CD4-positive, alpha-beta T cell (primary cell): ENCODE measurements at places on chromosomes 1 and 21. TPM values are rescaled to one million over a fixed set of nuclear protein-coding genes. Genes with fewer than 3 reads are reported as not detected.

PRKCZ gene
- 19.0 TPM for total RNA-seq

ZNF124 gene
- 20.0 TPM for total RNA-seq

WLS gene
- total RNA-seq = 0.22 TPM

PODN gene
- total RNA-seq = not detected

SPATA46 gene
- total RNA-seq = not detected

GRIK1 gene
- total RNA-seq = not detected

- H3K4me3 ChIP-seq = no peak overlapping the region
- H3K27me3 ChIP-seq = no peaks in the 10 kb centered on the region
- no peak overlapping the region for H3K27ac ChIP-seq
- no peaks in the 10 kb centered on the region for H3K4me1 ChIP-seq
Observed at GRCh38 chr1:196425513-196425912, 182.7 kb downstream of the KCNT2 start.

DNA sequence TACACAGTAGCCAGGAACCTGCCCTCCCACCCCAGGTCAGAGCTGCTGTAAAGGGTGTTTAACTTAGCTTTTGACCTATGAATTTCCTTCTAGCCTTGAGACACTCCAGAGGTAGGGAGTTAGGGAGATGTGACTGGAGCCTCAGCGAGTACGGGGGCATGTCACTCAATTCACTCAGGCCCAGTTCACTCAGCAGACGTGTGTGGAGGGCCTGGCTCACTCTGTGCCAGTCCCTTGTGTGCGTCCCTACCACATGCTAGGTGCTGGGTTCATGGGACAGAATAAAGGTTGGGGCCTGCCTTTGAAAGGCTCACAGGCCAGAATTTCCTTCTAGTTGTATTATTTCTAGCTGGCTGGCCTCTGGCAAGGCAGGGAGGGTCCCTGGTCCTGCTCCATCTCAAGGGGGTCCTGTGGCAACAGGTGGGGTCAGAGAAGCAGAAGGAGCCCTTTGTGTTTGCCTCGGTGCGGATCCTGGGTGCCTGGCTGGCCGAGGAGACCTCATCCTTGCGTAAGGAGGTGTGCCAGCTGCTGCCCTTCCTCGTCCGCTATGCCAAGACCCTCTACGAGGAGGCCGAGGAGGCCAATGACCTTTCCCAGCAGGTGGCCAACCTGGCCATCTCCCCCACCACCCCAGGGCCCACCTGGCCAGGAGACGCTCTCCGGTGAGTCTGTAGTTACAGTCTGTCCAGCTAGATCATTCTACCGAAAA, 4.5 kb downstream of the NCDN start:
- DNase-seq = no peak
- H3K27ac ChIP-seq = no peak overlapping the region
- H3K27me3 ChIP-seq = no peaks in the 10 kb centered on the region
- H3K4me1 ChIP-seq = peaks cover 40% of the 10 kb centered on the region
- peaks cover 19% of the 10 kb centered on the region for H3K36me3 ChIP-seq

DNA sequence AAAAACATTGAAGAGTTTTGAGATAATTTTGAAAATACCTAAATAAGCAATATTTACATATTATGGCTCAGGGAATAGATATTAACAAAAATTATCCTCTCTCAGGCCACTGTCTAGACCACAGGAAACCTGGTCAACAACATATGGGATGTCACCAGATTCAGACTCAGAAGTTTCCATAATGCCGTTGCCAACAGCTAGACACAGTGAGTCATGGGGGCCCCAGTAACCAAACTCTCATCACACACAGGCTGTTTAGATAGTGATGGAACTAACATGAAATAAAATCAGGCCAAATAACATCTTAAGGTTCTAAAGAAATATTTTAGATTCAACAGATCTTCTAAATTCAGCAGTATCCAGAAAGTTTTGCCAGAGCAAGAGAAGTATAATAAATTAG, 681.7 kb upstream of the ADAMTS5 start:
- no peak for DNase-seq
- H3K4me3 ChIP-seq = no peak overlapping the region
- H3K4me1 ChIP-seq = no peaks in the 10 kb centered on the region
- no peak overlapping the region for H3K27ac ChIP-seq
- H3K27me3 ChIP-seq = no peaks in the 10 kb centered on the region

- H3K27me3 ChIP-seq = no peaks in the 10 kb centered on the region
- DNase-seq = no peak
- no peaks in the 10 kb centered on the region for H3K4me1 ChIP-seq
- no peak overlapping the region for H3K27ac ChIP-seq
- H3K36me3 ChIP-seq = no peaks in the 10 kb centered on the region
Observed at GRCh38 chr1:53076721-53077598, 14.9 kb downstream of the PODN start.

GRCh38 chr1:201686714-201687455, 142.1 kb upstream of the IPO9 start:
- no peak overlapping the region for H3K27ac ChIP-seq
- no peaks in the 10 kb centered on the region for H3K4me1 ChIP-seq
- DNase-seq = no peak
- no peaks in the 10 kb centered on the region for H3K36me3 ChIP-seq

DNA sequence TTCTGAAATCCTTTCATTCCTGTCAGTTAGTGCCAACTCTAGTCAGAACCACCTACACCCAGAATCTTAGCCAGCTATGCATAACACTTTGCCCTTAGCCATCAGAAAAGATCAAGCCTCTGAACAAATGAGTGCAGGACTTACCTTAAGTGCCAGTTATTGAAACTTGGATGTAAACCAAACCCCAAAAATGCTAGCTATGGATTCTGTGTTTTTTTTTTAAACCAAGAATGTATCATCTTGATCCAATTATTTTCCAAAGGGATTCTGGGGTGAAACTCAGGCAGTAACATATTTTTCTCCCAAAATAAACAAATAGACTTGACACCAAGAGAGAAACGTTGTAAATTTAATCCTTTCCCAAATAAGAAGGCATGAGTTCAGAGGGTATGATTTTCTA, 538.6 kb upstream of the ADAMTS5 start:
- no peak for DNase-seq
- no peak overlapping the region for H3K4me3 ChIP-seq
- no peak overlapping the region for H3K27ac ChIP-seq
- no peaks in the 10 kb centered on the region for H3K36me3 ChIP-seq
- no peaks in the 10 kb centered on the region for H3K27me3 ChIP-seq
- H3K4me1 ChIP-seq = no peaks in the 10 kb centered on the region

DNA sequence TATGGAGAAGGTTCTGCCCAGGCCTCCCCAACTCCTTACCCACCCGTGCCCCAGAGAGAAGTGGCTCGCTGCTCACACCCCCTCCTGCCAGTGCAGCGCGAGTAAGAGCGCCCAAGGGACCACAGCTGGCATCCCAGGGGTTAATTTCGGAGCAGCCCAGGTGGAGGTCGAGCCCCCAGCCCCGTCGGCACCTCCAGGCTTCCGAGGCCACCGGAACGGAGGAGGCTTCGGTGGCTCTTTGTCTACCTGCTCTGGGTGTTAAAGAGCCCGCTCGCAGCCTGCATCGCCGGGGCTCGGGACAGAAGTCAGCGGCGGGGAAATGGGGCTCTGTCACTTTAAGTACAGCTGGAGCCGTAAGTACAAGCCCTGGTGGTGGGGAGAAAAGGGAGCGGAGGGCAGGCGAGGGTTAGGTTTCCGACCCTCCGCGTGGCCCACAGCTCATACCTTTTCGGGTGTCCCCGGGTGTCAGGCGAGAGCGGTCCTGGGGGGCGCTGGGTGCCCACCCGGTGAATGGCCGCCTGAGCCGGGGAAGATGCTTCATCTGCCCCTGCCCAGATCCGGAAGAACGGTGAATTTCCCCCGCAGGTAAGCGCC, 89.4 kb upstream of the IPO9 start:
- no peaks in the 10 kb centered on the region for H3K27me3 ChIP-seq
- no peak overlapping the region for H3K27ac ChIP-seq
- DNase-seq = peak; percentile 47
- H3K36me3 ChIP-seq = no peaks in the 10 kb centered on the region
- H3K4me3 ChIP-seq = peak overlapping the region; percentile 81
- H3K4me1 ChIP-seq = peaks cover 30% of the 10 kb centered on the region

DNA sequence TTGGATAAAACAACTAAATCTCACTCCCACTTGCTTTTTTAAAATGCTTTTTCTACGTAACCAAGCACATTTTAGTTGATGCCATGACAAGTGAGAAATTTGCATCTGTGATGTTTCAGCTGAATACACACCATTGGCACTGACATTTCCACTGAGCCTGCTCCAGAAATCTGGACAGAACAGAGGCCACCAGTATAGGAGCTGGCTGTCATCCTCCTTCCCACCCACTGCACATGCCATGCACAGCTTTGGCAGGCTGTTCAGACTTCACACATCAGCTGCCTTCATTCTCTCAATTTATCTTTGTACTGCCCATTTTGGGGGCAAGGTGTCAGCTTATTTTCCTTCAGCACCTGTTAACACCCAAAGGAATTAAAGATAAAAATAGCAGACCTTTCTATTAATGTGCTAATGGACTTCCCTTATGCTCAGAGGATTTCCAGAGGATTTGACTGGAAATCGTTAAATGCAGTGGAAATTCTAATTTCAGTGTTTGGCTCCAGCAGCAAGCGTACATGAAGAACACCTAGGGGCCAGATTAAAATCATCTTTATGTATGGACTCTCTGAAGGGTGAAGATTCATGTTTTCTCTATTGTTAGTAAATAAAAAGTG, 12.9 kb upstream of the PODN start:
- no peak for DNase-seq
- no peaks in the 10 kb centered on the region for H3K4me1 ChIP-seq
- H3K27ac ChIP-seq = no peak overlapping the region

DNA sequence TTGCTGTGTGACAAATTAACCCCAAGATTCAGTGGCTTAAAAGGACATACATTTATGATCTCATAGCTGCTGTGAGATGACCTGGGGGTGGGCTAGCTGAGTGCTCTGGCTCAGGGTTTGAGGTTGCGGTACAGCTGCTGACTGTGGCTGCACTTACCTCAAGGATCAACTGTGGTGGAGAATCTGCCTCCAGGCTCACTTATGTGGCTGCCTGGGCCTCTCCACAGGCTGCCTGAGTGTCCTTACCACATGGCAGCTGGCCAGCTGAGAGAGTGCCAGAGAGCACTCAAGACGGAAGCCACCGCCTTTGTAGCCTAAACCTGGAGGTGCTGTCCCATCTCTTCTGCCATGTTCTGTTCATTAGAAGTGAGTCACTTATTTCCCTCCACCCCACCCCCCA, 5.7 kb downstream of the LRRC71 start:
- H3K4me1 ChIP-seq = peaks cover 24% of the 10 kb centered on the region
- no peak overlapping the region for H3K27ac ChIP-seq
- no peak overlapping the region for H3K4me3 ChIP-seq
- H3K36me3 ChIP-seq = no peaks in the 10 kb centered on the region
- H3K27me3 ChIP-seq = peaks cover 68% of the 10 kb centered on the region
- DNase-seq = peak; percentile 40
